ENCODE measurements at places on chromosomes 2 and 18. TPM values are rescaled to one million over a fixed set of nuclear protein-coding genes. Genes with fewer than 3 reads are reported as not detected.

SPTBN1 gene
- total RNA-seq = 184 TPM

ANKRD62 gene
- not detected for total RNA-seq

POTEI gene
- not detected for total RNA-seq

ZNF804A gene
- total RNA-seq = not detected

REEP1 gene
- total RNA-seq = 0.20 TPM

SNORC gene
- total RNA-seq = 0.97 TPM

PTPN2 gene
- total RNA-seq = 61.0 TPM

SH3BP4 gene
- total RNA-seq = not detected

ASB1 gene
- 26.2 TPM for total RNA-seq

C2orf78 gene
- total RNA-seq = not detected

WNT6 gene
- not detected for total RNA-seq

FAP gene
- total RNA-seq = not detected

EFHD1 gene
- 0.50 TPM for total RNA-seq

RAB31 gene
- 1.3 TPM for total RNA-seq

AFF3 gene
- total RNA-seq = 7.4 TPM

MAL gene
- 339 TPM for total RNA-seq

ALPI gene
- total RNA-seq = not detected

CD8B gene
- total RNA-seq = 1.3 TPM

MC5R gene
- total RNA-seq = not detected

TRIM43B gene
- total RNA-seq = not detected

TNP1 gene
- not detected for total RNA-seq

ICA1L gene
- total RNA-seq = 7.6 TPM

PSMD1 gene
- total RNA-seq = 101 TPM

LOXL3 gene
- total RNA-seq = 0.12 TPM

MAPK4 gene
- total RNA-seq = not detected

GKN1 gene
- total RNA-seq = not detected

LIMS3 gene
- total RNA-seq = not detected

TSHZ1 gene
- total RNA-seq = 22.0 TPM

ZNF396 gene
- total RNA-seq = 0.77 TPM

XIRP2 gene
- total RNA-seq = not detected

TMEM169 gene
- total RNA-seq = 3.0 TPM

C2orf92 gene
- total RNA-seq = 7.2 TPM

ESPNL gene
- 0.05 TPM for total RNA-seq

NR4A2 gene
- 1.2 TPM for total RNA-seq

E2F6 gene
- 7.3 TPM for total RNA-seq

IL36A gene
- total RNA-seq = not detected

NRBP1 gene
- 82.3 TPM for total RNA-seq

PROKR1 gene
- total RNA-seq = not detected

FIGN gene
- not detected for total RNA-seq

Data from activated CD4-positive, alpha-beta T cell treated with anti-CD3 and anti-CD28 coated beads, Interleukin-2, amount 10 ng/mL, durations not matched to agents 7 days and 5 days (primary cell).